Tongue (tissue), 3 donors: ENCODE measurements at places on chromosomes 7 and 10. TPM values are rescaled to one million over a fixed set of nuclear protein-coding genes. Genes with fewer than 3 reads are reported as not detected.

DNA sequence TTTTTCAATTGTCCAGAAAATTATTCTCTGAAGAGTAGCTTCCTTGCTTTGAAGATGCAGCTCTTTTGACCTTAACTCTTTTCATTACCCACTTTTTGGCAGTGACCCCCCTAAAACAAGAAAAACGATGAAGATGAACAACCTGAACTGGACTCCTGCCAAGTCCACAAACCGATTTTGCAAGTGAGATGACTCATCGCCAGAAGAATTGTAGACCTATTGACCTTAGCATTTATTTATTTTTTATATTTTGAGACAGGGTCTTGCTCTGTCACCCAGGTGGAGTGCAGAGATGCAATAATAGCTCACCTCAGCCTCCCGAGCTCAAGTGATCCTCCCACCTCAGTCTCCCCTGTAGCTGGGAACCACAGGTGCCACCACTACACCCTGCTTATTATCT, 859.2 kb downstream of the GATA3 start:
- DNase-seq: no peak

DNA sequence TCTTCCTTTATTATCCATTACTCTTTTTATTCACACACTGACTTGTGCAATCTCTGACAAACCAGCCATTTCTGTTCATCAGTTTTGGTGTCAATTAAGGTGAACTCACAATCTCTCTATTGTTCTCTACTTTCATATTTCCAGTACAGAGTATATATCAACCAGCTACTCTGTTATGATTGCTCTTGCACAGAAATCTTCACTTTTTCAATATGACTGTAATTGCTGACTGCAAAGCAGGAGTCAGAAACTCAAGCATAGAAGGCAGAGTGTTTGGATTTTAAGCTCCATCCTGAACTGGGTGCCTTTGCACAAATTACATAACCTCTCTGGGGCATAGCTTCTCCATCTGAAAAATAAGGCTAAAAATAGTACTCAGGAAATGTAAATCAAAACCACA, 1042.0 kb downstream of the GRM8 start:
- DNase-seq: no peak

DNA sequence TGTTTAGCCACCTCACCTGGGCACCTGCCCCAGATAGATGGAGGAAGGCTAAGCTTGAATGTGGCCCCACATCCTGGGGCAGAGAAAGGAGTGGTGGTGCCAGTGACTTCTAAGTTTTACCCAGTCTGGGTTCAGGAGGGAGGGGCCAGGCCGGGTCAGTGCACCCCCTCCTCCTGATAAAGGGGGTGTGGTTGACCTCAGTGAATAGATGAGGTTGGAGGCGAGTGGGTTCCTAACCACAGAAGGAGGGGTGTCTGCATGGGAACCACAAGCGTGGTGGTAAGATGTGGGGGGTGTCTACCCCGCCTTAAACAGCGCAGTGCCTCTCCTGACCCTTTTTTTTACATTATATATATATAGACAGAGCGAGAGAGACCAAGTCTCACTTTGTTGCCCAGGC, 105.3 kb upstream of the KCTD7 start:
- no peak for DNase-seq

GRCh38 chr10:128714644-128715415, 588.6 kb upstream of the MKI67 start:
- no peak for DNase-seq

FGFR2 gene
- 50.6 TPM for total RNA-seq
